ENCODE measurements at places on chromosomes 13 and 19. TPM values are rescaled to one million over a fixed set of nuclear protein-coding genes. Genes with fewer than 3 reads are reported as not detected.

DNA sequence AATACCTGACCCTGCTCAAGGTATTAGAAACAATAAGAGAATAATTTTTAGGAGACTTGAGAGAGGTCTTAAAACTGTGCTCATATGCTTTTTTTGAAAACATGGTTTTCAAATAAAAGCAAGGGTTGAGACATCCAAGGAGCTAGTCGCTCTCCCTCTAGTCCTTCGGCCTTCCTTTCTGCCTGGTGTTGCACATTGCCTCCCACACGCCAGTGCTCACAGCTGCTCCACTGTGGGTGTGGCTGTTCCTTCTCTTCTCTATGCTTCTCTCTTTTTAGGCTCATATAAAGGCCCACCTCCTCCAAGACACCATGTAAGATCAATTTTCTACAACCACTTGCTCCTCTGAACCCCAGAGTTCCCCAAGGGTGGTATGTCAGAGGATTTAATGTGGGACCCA lies 352.6 kb downstream of the ENOX1 start:
- no peak overlapping the region for H3K4me3 ChIP-seq
- H3K36me3 ChIP-seq = no peaks in the 10 kb centered on the region
- DNase-seq = no peak
- H3K27me3 ChIP-seq = no peaks in the 10 kb centered on the region

DNA sequence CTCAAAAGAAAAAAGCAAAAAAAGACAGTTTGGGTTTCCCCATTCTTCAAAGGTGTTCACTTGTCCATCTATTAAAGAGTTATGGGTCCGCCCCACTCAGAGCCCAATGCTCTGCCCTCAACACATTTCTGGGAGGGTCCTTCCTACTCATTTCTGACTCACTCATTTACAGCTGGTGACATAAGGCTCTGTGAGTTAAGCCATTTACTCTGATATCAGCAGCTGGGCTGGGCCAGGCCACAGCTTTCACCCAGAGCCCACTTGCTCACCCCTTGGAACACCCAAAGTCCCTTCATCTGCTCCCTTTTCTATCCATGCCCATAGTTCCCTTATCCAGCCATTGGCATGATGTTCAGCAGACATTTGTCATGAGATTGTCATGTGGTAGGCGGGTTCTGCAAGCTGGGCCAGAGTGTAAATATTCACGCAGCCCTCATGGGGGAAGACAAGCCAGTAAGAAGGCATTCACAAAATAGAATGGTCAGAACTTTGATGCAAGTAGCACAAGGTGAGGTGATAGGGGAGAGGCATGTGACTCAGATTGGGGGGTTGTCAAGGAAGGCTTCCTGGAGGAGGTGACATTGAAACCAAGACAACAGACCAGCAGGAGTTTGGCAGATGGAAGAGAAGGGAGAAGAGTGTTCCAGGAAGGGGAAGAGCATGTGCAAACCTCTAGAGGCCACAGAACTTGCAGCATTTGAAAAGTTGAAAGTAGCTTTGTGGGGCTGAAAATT lies 5.9 kb downstream of the MAST1 start:
- peaks cover 12% of the 10 kb centered on the region for H3K27me3 ChIP-seq
- no peak overlapping the region for H3K4me3 ChIP-seq
- peaks cover 12% of the 10 kb centered on the region for H3K4me1 ChIP-seq
- no peaks in the 10 kb centered on the region for H3K36me3 ChIP-seq
- no peak overlapping the region for H3K27ac ChIP-seq
- DNase-seq = peak; percentile 10

DNA sequence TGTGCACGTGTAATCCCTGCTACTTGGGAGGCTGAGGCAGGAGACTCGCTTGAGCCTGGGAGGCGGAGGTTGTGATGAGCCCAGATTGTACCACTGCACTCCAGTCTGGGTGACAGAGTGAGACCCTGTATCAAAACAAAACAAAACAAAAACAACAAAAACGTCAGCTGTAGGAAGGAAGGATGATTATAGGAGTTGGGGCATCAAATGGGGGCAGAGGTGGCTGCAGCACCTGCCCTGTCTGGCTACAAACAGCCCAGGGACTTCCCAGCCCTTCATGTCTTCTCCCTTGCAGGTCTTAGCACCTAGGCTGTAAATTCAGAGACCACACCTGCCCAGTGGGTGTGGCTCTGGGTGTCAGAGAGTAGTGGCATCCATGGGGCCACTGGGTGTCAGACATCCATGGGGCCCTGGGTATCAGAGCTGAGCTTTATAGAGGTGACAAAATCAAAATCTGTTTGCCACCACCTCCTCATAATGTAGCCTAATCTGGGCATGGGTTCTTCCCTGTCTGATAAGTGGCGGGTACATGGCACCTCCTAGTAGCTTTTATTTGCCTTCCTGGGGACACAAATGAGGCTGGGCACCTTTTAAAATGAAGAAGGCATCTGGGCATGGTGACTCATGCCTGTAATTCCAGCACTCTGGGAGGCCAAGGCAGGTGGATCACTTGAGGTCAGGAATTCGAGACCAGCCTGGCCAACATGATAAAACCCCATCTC lies 4.7 kb upstream of the B3GNT3 start:
- no peak for DNase-seq
- H3K27ac ChIP-seq = no peak overlapping the region
- peaks cover 8% of the 10 kb centered on the region for H3K27me3 ChIP-seq
- no peaks in the 10 kb centered on the region for H3K36me3 ChIP-seq
- no peaks in the 10 kb centered on the region for H3K4me1 ChIP-seq
- no peak overlapping the region for H3K4me3 ChIP-seq

GRCh38 chr19:29771708-29772414 lies 39.9 kb upstream of the CCNE1 start:
- H3K27ac ChIP-seq = no peak overlapping the region
- no peaks in the 10 kb centered on the region for H3K4me1 ChIP-seq
- H3K27me3 ChIP-seq = no peaks in the 10 kb centered on the region
- H3K4me3 ChIP-seq = no peak overlapping the region
- no peak for DNase-seq
- no peaks in the 10 kb centered on the region for H3K36me3 ChIP-seq

Gene AP1M2
- not detected for total RNA-seq

DNA sequence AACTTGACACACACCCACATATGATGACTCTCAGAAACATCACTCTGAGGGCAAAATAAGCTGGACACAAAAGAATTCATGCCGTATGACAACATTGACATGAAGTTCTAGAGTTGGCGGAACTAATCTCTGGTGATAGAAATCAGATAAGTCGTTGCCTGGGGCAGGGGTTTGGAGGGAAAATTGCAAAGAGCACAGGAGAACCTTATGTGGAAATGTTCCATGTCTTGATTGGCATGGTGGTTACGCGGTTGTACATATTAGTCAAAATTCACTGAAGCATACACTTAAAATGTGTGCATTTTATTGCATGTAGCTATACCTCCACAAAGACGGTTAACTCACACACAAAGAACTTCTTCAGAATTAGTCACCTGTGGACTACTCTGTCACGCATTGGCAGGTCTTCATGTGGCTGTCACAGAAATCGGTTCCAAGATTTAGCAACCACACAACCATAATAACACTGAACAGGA lies 137.8 kb upstream of the GJB6 start:
- no peak overlapping the region for H3K27ac ChIP-seq
- no peaks in the 10 kb centered on the region for H3K4me1 ChIP-seq

DNA sequence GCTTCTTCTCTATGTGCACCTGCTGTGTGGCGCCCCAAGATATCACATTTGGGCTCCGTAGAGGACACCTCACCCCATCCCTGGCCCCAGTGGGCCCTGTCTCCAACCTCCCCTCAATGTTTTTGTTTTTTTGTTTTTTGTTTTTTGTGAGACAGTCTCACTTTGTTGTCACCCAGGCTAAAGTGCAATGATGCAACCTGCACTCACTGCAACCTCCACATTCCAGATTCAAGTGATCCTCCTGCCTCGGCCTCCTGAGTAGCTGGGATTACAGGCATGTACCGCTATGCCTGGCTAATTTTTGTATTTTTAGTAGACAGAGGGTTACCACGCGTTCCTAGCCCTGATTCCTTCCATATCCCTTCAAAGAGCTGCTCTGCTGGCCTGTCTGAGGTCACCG lies 26.9 kb upstream of the TUBGCP3 start:
- DNase-seq = no peak
- no peaks in the 10 kb centered on the region for H3K4me1 ChIP-seq
- no peak overlapping the region for H3K4me3 ChIP-seq
- peaks cover 1% of the 10 kb centered on the region for H3K27me3 ChIP-seq
- no peak overlapping the region for H3K27ac ChIP-seq

Gene FFAR2
- total RNA-seq = 0.13 TPM

- DNase-seq = no peak
- no peak overlapping the region for H3K27ac ChIP-seq
- no peaks in the 10 kb centered on the region for H3K27me3 ChIP-seq
- H3K4me1 ChIP-seq = no peaks in the 10 kb centered on the region
Measured at GRCh38 chr13:94394723-94395122, 84.8 kb downstream of the DCT start.

DNA sequence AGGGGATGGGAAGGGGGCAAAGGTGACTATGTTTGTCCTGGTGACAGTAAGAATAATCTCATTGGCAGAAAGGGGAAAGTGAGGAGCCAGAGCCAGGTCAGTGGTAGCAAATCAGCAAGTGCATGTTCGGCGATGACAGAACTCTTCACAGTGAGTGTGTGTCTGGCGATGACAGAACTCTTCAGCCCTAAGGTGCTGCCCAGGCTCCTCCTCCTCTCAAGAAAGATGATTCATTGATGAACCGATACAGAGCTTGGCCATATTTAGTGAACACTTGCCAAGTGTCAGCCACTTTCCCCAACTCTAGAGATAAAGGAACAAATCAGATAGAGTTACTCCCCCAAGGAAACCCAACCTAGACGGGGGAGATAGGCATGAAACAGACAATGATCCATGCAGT lies 199.3 kb upstream of the UBL3 start:
- H3K4me3 ChIP-seq = no peak overlapping the region
- H3K36me3 ChIP-seq = no peaks in the 10 kb centered on the region
- H3K27ac ChIP-seq = no peak overlapping the region
- no peaks in the 10 kb centered on the region for H3K4me1 ChIP-seq
- no peaks in the 10 kb centered on the region for H3K27me3 ChIP-seq

Gene NUMBL
- total RNA-seq = 13.2 TPM

GRCh38 chr19:7914099-7914498 lies 531 bp upstream of the TGFBR3L start:
- DNase-seq = no peak
- no peaks in the 10 kb centered on the region for H3K27me3 ChIP-seq
- peaks cover 14% of the 10 kb centered on the region for H3K4me1 ChIP-seq
